ENCODE measurements at places on chromosomes 4 and X. TPM values are rescaled to one million over a fixed set of nuclear protein-coding genes. Genes with fewer than 3 reads are reported as not detected.

Gene GAGE12D
- not detected for total RNA-seq

Gene ADH1A
- not detected for total RNA-seq

Gene CXorf58
- 0.14 TPM for total RNA-seq

Gene SSX4B
- total RNA-seq: not detected

GRCh38 chrX:95055991-95056390 lies 1382.0 kb downstream of the FAM133A start:
- no peak for DNase-seq

GRCh38 chrX:17960891-17961290 lies 99.8 kb upstream of the RAI2 start:
- DNase-seq: no peak

- no peak for DNase-seq
Observed at GRCh38 chr4:168854350-168854921, 155.6 kb downstream of the CBR4 start.
